Stimulated activated CD8-positive, alpha-beta memory T cell treated with anti-CD3 and anti-CD28 coated beads, Interleukin-4, amount 100 ng/mL, for 24 hours (primary cell): ENCODE measurements at places on chromosomes 3 and 15.

DNA sequence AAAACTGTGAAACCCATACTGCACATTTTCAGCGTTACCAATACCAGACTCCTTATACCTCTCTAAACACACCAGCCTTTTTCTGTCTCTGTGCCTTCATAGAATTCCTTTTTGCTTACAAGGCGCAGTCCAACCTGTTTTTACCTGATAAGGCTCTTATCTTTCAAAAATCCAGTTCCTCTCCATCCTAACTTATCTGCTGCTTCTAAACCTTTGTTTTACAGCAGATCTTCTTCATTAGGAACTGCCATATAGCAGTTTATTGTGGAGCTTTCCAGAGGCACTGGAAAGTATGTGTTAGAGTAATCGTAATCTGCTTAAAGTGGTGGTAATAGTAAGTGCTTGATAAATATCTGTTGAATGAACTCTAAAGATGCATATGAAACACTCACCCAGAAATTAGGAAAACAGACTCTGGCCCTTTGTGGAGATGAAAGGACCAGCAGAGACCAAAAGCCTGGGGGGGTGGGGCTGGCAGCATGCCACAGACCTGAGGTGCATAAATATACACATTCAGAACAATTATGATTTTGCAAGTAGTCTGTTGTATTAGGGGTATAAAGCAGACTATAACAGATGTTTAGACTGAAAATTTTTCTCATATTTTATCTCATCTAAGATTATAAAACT, 29.3 kb downstream of the PPP2R3A start:
- no peak for DNase-seq

DNA sequence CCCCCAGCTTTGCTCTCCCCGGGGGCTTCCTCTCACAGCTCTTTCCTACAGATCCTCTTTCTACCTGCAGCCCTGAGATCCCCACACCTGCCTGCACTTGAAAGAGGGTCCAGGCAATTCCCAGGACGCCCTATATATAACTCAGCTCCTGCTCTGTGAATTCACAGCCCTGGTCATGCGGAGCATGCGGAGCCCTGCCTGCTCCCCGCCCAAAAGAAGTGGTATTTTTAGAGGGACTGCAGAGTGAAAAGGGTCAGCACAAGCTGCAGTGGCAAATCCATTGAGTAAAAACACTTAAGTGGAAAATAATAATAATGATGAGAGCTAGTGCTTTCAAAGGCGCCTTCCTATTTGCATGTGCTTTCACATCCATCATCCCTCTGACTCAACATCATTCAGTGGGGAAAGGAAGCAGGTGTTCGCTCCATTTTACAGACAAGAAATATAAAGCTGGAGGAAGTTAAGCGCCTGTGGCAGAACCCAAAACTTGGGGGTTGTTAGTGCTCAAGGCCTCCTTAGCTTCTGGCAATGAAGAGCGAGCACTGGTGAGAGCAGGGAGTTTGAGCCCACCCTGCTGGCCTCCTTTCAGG, 76.3 kb upstream of the LIPC start:
- DNase-seq = no peak

- DNase-seq = no peak
Observed at GRCh38 chr3:46971151-46971550, 5.4 kb downstream of the CCDC12 start.

GRCh38 chr3:44987332-44987731, 11.3 kb downstream of the EXOSC7 start:
- DNase-seq = no peak

DNA sequence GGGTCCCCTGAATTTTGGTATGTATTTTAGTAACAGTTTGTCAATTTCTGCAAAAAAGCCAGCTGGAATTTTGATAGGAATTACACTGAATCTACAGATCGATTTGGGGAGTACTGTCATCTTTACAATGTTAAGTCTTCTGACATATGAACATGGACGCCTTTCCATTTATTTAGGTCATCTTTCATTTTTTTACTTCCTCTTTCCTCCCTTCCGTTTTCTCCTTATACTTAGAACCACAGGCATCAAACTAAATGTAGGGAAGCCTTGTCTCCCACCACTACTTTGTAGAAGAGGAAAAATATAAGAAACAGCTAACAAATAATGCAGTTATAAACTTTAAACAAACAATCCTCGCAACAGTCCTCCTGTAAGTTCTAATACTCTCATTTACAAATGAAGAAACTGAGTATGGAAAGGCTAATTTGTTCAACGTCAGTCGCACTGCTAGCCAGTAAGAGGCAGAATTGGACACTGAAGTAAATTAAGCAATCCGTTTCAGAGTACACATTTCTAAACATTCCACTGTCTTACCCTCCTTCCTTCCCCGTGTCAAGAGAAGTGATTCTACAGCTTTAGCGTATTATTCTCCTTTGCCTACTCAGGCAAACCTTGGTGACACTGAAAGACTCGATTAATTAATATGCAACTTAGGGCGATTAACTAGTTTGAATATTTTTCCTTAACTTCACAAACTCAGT, 25.6 kb downstream of the RHOA start:
- no peak for DNase-seq

GRCh38 chr3:149009732-149010131, 18.4 kb downstream of the GYG1 start:
- no peak for DNase-seq

DNA sequence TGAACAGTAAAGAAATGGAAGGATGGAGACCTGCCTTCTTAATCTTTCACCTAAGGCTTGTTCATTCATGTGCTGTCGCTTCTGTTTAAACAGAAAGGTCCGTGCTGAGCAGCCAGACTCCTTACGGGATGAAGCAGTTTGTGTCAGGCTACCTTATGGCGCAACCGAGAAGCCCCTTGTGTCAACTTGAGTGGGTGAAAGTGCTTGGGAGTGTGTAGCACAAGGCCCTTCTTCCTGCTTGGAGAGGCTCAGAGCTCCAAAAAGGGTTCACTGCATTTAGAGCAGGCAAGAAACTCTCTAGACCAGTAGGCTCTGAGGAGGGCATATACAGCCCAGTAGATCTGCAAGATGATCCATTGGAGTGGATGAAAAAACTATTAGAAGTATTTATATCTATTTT, 16.0 kb downstream of the CAPN3 start:
- DNase-seq = no peak

- no peak for DNase-seq
Observed at GRCh38 chr3:34202975-34203374, 404.5 kb downstream of the PDCD6IP start.

DNA sequence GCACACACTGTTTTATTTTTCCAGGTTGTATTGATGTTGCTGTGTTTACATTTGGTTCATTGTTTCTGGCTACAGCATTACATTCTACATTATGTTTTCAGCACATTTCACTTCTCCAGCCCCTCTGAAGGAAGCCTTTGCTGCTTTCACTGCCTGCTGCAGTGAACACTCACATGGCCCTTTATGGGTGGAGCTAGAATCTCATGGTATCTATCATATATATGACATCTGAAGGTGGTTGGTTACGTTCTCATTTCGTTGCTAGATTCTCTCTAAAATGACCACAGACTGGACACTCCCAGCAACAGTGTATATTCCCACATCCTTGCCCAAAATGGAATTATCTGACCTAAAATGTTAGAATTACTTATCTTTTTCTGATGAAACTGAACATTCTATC, 35.2 kb upstream of the CTDSPL start:
- DNase-seq = no peak

GRCh38 chr3:8972639-8973038, 9.4 kb upstream of the RAD18 start:
- no peak for DNase-seq
